ENCODE measurements at places on chromosomes 7 and 10. TPM values are rescaled to one million over a fixed set of nuclear protein-coding genes. Genes with fewer than 3 reads are reported as not detected.

GRCh38 chr10:119505131-119505551 lies 37.4 kb downstream of the RGS10 start:
- no peak for DNase-seq

GRCh38 chr7:109094-109493 lies 83.3 kb upstream of the FAM20C start:
- no peak for DNase-seq

DNA sequence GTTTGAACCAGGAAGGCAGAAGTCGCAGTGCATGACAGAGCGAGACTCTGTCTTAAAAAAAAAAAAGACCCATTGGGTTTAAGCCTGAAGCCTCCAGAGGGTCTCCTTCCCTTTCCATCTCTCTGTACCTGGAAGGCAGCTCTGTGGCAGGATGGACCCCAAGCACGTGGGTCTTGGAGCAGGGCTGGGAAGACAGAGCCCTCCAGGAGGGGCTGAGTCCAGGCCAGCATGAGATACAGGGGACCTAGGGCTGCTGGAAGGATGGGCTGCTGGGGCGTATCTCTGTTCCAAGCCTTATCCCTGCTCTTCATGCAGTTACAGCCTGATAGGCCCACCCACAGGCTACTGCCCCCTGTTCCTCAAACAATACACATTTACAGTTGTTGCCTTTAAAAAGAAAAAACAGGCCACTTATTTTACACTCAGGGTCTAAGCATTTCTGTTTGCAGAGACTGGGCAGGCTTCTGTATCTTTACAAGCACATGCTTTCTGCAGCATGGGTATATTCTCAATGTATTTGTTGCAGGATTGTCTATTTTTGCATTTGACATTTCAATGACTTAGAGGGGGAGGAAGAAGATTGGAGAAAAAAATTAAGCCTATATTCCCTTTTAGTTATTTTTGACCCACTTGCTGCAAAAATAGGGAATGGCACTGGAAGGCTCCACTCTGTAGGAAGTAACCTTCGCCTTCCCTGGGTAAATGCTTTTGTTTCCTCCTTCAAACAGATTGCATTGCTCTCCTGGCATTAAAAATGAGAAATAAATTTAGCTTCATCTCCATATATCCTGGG lies 60.1 kb downstream of the FAM171A1 start:
- DNase-seq = no peak

- DNase-seq = no peak
Measured at GRCh38 chr7:104928721-104929400, 85.1 kb upstream of the KMT2E start.

GRCh38 chr7:139561-140243 lies 52.7 kb upstream of the FAM20C start:
- no peak for DNase-seq

ANKRD61 gene
- 0.27 TPM for total RNA-seq

PTN gene
- 0.32 TPM for total RNA-seq

IFIT1B gene
- not detected for total RNA-seq

IFIT5 gene
- total RNA-seq = 3.0 TPM

HMX2 gene
- total RNA-seq = not detected

PTPN20 gene
- 3.9 TPM for total RNA-seq
